ENCODE measurements at places on chromosomes 16 and 17.
A peak's percentile ranks its signal among the peaks of the same experiment; 100 is the strongest.

- no peak for DNase-seq
Observed at GRCh38 chr16:75206749-75207451, at the start of gene CTRB2. TSS of gene CTRB2 (minus strand) at chr16:75207161. CDS start at chr16:75207141, 20 bp downstream.

GRCh38 chr17:70564006-70564620 is 394.8 kb downstream of the KCNJ2 start:
- no peak for DNase-seq

DNA sequence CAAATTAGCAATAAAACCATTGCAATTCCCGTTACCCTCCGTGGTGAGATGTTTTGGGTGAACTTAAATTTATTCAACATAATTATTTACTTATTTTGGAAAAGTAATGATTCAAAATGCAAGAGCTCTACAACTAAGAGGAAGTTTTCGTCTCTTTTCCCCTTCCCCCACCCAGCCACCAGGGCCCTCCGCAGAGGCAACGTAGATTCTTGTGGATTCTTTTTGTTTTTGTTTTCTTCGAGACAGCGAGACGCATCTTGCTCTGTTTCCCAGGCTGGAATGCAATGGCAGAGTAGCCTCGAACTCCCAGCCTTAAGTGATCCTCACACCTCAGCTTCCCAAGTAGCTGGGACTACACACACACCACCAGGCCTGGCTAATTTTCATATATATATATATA is 19.2 kb downstream of the CCDC40 start:
- DNase-seq: no peak

GRCh38 chr16:73354434-73354833 is 306.5 kb upstream of the ZFHX3 start:
- no peak for DNase-seq

DNA sequence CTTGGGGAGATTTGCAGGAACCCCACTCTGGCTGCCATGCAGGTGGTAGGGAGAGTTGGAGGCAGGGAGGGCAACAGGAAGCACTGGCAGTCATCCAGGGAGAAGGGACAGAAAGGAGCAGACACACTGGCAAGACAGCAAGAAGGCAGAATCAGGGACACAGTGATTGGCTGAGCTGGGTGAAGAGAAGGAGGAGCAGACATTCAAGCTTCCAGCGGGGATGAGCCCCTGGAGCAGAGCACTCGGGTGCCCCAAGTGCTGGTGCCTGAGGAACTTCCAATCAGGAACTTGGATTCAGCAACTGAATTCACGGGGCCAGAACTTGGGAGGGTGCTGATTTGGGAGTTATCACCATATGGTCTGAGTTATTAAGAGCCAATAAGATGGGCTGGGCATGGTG is 6.3 kb upstream of the ITGA3 start:
- DNase-seq: no peak

- DNase-seq: no peak
Observed at GRCh38 chr17:32495359-32496231, 8.8 kb downstream of the CDK5R1 start.

GRCh38 chr16:61887903-61888302 is 148.3 kb downstream of the CDH8 start:
- no peak for DNase-seq

DNA sequence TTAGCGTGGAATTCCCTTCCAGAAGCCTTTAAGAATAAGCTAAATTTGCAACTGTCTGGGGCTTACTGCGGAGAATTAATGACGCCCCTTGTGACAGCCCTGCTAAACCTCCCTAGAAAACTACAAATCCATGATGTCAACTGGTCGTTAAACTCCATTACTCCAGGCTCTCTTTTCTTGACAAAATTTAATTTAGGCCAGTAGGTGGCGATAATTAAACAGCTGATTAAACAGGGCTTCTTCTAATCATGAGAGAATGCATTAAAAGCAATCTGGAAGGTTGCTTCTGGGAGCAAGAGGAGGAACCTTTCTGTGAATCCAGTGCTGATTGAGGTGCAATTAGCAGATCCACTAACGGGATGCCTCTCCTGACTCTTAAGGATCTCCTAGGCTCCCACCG is 8.1 kb upstream of the NLRP1 start:
- DNase-seq: no peak

DNA sequence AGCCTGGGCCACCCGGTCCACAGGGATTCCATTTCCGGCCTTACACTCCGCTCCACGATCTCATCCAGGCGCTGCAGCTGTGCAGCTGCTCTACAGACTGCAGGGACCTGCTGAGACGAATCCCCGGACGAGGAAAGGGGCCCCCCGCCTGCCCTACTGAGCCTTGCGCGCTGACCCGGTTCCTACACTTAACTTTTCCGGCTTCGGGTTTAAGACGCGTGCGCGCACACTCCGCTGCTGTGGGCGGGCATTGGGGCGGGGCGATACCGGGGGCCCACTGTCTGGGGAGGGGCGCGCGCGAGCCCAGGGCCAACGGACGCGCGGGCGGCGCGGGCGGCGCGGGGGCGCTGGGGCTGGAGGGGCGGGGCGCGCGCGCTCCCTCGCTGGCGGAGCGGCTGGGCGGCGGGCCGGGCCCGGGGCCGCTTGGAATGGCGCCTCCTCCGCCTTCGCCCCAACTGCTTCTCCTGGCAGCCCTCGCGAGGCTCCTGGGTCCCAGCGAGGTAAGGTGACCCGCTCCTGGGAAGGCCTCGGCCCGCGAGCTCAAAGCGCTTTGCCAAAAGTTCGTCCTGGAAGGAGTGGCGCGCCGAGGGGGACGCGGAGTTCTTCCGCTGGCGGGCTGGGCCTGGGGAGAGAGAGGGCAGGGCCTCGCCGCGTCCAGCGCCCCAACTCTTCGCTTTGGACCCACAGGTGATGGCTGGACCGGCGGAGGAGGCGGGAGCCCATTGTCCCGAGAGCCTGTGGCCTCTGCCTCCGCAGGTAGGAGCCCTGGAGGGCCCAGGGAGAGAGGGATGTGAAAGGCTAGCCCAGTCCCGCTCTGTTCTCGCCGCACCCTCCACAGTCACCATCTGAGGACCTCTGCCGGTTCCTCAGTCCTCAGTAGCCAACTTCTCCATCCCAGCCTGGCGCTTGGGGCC is at the start of gene TP53I13:
Gene TP53I13 (plus strand): TSS at position 371 of the 914 bp plus-strand sequence. CDS start 58 bp downstream, at position 429.
- DNase-seq: peak; percentile 80

GRCh38 chr16:22788193-22788530 is 25.8 kb upstream of the HS3ST2 start:
- DNase-seq: no peak

GRCh38 chr17:8289103-8289397 is 580 bp downstream of the RANGRF start:
- DNase-seq: peak; percentile 70

GRCh38 chr17:12839042-12839441 is 49.7 kb downstream of the ARHGAP44 start:
- no peak for DNase-seq

GRCh38 chr17:68446626-68447041 is 10.7 kb downstream of the WIPI1 start:
- no peak for DNase-seq

DNA sequence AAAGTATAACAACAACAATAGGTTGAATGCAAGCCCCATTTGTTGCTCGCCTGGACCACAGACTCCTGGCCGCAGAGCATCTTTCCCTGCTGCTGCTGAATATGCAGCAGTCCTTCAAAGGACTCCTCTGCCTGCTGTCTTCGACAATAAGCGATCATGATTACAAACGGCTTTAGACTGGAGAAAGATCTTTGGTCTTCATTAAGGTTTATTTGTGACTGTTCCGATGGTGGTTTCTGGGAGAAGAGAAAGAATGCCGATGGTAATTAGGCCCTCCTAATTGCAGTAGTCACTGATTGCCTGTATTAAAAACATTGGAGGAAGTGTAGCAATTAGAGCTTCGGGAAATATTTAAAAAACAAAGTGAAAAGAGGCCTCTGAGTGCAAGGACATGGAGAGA is 138.2 kb downstream of the CACNG3 start:
- DNase-seq: no peak

- no peak for DNase-seq
Observed at GRCh38 chr16:75997606-75998005, 271.3 kb upstream of the CPHXL start.

DNA sequence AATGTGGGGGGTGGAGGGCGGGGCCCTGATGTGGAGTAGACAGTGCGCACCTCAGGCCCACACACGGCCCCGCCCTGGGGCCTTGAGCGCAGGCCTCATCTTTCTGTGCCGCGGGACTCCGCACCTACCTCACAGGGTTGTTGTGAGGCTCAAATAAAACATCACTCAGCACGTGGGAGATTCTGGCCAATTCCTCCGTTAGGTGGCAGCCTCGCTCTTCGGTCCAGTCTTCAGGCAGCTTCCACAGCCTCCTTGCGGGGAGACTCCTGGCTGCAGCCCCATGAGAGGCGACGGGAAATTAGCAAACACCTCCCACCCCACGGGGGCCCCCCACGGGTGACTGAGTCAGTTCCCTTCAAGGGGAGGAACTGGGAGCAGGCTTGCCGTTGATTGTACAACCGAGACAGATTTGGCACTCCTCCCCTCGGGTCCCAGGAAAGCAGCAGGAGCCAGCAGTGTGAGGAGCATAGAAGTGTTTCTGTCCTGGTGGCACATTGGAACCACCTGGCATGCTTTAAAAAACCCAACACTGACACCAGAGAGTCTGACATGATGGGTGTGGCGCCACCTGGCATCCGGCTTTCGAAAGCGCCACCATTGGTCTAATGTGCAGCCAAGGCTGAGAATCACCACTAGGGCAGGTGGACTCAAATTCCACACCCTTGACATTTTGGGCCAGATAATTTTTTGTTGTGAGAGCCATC is 7.6 kb downstream of the MRM1 start:
- DNase-seq: no peak

GRCh38 chr17:6425407-6425806 is 9.5 kb downstream of the AIPL1 start:
- DNase-seq: no peak

- DNase-seq: no peak
Observed at GRCh38 chr17:11628374-11628773, 30.1 kb downstream of the DNAH9 start.
